ENCODE measurements at places on chromosomes 7 and 10. TPM values are rescaled to one million over a fixed set of nuclear protein-coding genes. Genes with fewer than 3 reads are reported as not detected.

Gene SORCS3
- not detected for total RNA-seq

Gene ANKRD26
- total RNA-seq, result 6.5 TPM

Gene OGDHL
- total RNA-seq, result 0.22 TPM

Gene OR6B1
- total RNA-seq, result not detected

Gene C10orf67
- total RNA-seq, result 0.21 TPM

Gene CFAP43
- 0.25 TPM for total RNA-seq

Gene POU6F2
- 0.19 TPM for total RNA-seq

Gene PRF1
- total RNA-seq, result not detected

Gene NPY4R
- not detected for total RNA-seq

Gene IGFBP1
- total RNA-seq, result not detected

Gene PTPRZ1
- total RNA-seq, result 9.8 TPM
